ENCODE measurements at places on chromosomes 11 and 22.

DNA sequence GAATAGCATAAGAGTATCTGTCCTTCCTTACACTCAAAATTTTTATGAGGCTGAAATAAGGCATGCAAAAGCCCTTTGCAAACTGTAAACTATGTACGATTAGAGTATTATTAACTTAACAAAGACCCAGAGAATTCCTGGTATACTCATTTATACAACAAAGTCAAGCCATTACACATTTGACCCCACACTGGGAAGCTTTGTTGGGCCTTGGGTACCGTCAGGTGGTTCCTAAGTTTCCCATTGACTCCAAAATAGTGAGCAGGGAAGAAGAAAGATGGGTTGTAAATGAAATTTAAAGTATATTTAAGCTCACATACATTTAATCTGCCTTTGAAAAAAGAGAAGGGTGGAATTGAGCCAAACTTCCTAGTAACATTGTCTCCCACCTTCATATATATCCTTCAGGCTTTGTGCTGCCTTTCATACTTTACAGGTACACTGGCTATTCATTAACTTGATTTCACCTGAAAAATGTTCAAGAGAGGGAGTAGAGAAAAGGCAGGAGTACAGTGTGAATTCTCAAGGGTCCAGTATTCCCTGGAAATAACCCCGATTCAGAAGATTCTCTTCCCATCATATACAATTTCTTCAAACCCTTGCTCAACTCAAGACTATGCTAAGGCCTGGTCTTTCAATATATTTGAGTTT, 68.6 kb downstream of the SOX6 start:
- DNase-seq: no peak

DNA sequence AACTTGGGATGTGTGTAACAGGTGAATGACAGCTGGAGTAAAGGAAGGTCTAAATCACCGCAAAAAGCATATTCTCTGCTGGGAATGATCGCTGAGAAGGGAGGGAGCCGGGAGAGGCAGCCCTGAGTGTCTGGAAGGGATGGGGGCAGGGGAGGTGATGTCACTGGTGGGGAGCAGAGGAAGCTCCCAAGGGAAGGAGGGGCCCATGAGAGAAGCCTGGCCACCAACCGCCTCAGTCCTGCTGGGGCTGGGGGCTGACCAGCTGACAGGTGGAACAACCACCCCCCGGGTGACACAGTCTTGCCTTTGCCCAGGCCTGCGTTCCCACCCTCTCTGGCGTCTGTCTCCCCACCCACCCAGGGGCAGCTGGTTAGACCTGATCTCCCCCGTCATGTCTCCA, 6.0 kb upstream of the FLRT1 start:
- no peak for DNase-seq

- no peak for DNase-seq
These were observed 21.2 kb downstream of the SYT13 start for GRCh38 chr11:45264839-45265515.

DNA sequence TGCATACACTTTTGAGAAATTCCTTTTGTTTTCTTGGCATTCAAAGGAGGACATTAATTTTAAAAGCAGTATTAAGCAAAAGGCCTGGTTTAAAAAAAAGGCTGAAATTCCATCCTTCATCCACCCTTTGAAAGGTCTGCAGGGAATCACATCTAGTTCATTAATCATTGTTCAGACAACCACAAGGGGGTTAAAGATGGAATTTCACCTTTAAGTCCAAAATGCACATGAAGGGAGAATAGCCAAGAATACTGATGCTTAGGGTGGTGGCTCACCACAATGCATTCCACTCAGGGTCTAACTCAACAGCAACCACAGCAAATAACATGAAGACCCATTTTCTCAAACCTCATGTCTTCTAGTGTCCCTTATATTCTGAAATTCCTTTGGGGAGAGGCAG, 256.9 kb downstream of the CADM1 start:
- DNase-seq: no peak

DNA sequence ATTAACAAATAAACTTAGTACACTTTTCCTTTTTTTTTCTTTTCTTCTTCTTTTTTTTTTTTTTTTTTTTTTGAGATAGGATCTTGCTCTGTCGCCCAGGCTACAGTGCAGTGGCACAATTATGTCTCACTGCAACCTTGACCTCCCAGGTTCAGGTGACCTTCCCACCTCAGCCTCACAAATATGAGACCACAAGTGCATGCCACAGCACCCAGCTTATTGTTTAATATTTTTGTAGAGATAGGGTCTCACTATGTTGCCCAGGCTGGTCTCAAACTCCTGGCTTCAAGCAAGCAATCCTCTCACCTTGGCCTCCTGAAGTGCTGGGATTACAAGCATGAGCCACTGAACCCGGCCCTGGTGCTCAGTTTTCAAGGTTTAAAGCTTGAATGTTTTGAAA, 88.9 kb downstream of the ELP4 start:
- DNase-seq: no peak

DNA sequence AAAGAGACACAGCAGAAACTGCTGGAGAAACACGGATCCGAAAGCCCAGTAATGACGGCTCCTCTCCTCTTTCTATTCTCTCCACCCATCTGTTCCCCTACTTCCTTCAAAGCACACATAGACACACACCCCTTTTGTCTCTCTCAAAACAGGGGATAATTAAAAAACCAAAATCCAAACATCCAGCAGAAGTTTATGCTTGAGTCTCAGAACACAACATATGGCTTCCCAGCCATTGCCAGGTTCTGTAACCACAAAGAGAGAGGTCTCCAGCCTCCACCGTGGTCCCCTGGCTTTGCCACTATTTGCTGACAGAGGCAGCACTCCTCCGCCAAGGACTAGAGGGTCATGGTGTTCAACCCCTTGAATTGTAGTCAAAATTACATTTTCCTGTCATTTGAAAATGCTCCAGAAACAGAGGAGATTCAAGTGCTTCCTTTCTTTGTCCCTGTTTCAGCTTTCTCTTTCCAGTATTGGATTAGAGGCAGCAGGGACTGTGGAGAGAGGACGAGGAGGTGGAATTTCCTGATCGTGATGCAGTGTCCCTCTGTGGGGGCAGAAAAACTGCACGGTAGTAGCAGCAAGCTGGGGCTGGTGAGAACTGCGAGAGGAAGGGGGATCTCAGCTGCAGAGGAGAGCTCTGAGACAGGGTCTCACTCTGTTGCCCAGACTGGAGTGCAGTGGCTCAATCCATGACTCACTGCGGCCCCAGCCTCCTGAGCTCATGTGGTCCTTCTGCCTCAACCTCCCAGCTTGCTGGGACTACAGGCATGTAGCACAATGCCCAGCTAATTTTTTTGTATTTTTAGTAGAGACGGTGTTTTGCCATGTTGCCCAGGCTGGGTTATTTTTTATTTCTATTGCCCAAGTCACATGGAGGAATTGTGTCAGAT, 60.3 kb downstream of the UBASH3B start:
- no peak for DNase-seq

DNA sequence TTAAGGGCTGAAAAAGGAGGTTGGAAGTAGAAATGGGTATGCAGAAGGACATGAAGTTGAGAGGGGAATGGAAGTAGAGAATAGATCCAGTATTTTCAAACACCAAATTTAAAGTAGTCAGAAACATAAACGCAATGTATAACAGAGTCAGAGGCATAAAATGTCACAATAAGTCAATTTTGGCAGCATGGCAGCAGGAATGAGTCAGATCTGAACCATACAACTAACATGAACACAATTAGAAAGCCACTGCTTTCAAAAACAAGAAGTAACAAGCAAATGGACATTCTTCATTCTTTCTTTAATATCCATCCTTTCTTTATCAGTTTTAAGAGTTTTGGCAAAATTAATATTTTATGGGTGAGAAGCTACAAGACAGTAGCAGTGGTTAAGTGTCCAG, 2.5 kb downstream of the CHORDC1 start:
- DNase-seq: no peak

GRCh38 chr22:33873186-33873585, 47.1 kb downstream of the LARGE1 start:
- no peak for DNase-seq

- DNase-seq: no peak
These were observed 8.4 kb upstream of the CYP2D6 start for GRCh38 chr22:42138972-42139371.

DNA sequence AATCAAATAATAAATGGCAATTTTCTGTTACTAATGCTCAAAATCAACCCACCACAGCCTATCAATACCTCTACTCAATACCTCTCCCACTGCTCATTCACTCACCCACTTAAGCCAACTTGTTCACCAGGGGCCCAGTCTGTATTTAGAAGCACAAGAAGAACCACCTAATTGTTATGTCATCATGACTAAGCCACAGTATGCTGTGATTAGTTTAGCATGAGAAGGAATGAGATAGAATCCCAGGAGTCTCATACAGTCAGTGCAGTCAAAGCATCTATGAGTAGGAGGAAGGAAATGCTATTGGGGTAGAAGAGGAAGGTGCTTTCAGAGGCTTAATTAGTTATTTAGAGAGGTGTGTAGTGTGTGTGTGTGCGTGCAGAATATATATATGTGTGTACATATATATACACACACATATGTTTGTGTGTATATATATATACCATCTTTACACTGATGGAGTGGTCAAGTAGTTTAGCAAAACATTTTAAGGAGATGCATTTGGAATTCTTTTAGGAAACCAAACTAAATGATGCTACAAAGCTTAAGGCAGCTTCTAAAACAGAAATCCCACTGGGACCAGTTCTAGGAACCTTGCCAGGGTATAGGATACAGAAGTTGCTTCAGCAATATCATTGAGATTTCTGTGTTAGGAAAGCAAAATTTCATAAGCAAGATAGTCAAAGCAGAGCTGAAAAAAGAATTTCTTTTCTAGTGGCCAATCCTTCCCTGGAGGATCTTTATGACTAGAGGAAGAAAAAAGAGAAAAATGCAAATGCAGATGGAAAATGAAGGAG, 27.5 kb downstream of the KCNA4 start:
- no peak for DNase-seq

GRCh38 chr22:45869340-45869847, 107.6 kb downstream of the WNT7B start:
- peak; percentile 15 for DNase-seq

DNA sequence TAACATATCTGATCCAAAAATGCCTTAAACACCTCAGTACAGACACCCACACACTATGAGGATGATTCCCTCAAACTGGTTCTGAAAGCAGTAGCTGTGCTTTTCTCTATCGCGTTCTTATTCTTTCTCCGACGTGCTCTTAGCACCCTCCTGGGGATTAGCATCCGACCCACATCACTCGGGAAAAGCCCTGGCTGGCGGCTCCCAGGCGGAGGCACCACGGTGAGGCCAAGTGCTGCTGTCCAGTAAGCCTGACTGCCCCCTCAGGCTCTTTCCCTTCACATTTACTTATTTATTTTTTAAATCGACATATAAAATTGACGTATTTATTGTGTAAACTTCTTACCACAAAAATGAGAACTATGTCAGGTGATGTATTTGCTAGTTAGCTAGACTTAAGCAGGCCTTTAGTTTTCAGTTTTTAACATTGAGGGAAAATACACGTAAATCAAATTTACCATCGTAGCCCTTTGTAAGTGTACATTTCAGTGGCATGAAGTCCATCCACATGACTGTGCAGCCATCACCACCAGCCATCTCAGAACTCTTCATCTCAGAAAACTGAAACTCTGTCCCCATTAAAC, 19.2 kb downstream of the TBX1 start:
- no peak for DNase-seq

GRCh38 chr22:36638747-36639146, 64.8 kb downstream of the CACNG2 start:
- no peak for DNase-seq

GRCh38 chr11:101848262-101848661, 66.5 kb upstream of the CEP126 start:
- no peak for DNase-seq

GRCh38 chr11:98565311-98565710, 455.4 kb upstream of the CNTN5 start:
- no peak for DNase-seq

- DNase-seq: no peak
These were observed 10.6 kb upstream of the CSNK2A3 start for GRCh38 chr11:11363674-11364073.

DNA sequence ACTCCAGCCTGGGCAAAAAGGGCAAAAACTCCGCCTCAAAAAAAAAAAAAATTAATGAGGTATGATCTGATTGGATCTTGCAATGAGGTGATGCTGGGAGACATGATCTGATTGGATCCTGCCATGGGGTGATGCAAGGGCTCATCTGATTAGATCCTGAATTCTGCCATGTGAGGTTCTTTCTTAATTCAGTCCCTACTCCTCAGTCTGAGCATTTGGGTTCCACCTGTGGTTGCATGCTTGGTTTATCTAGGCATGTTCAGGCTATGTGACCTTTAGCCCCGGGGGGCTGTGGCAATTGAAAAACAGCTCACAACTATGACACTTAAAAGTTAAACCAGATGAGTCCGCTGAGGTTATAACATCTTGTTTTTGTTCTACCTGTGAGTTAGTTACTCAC, 4.8 kb upstream of the TRIM6 start:
- no peak for DNase-seq

- no peak for DNase-seq
These were observed at the start of gene RANBP1 for GRCh38 chr22:20115691-20116375. Gene RANBP1, plus strand, starts transcription at chr22:20116104. Its CDS starts 81 bp downstream, at chr22:20116185.

- DNase-seq: no peak
These were observed 497.8 kb downstream of the TMEM135 start for GRCh38 chr11:87535513-87535912.

GRCh38 chr22:41828516-41828915, 4.4 kb upstream of the SREBF2 start:
- DNase-seq: no peak

GRCh38 chr11:111520560-111520959, 6.0 kb downstream of the HOATZ start:
- DNase-seq: no peak

DNA sequence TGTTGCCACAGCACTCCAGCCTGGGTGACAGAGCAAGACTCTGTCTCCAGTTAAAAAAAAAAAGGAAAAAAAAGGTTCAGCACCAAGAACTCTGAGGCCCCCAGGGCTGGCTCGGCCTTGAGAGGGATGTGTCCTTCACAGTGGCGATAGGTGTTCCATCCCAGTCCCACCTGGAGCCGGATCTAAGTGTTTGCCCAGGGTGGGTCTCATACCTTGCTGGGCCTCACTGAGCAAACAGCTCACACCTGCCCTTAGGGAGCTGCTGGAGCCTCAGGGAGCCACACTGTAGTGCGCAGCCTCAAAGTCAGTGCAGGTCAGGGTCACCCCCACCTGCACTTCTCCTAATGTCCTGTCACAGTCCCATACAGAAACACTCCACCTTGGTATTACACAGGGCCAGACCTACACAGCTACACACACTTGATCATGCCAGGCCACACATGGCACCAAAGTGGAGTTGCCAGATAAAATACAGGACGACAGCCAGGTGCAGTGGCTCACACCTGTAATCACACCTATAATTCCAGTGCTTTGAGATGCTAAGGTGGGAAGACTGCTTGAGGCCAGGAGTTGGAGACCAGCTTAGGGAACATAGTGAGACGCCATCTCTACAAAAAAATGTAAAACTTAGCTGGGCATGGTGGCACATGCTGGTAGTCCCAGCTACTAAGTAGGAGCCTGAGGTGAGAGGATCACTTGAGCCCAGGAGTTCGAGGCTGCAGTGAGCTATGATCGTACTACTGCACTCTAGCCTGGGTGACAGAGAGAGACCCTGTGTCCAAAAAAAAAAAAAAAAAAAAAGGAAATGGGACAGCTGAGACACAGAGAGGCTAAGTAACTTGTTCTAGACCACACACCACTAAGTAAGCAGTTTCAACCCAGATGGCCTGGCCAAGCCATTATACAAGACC, 7.3 kb downstream of the STARD10 start:
- DNase-seq: no peak

GRCh38 chr22:38035530-38035885, 21.7 kb upstream of the PICK1 start:
- no peak for DNase-seq

GRCh38 chr11:94747146-94747545, 21.0 kb upstream of the AMOTL1 start:
- no peak for DNase-seq

Measured in activated CD8-positive, alpha-beta memory T cell treated with anti-CD3 and anti-CD28 coated beads, Interleukin-2, amount 10 ng/mL, durations not matched to agents 7 days and 5 days (primary cell).